ENCODE measurements at places on chromosomes 4 and X.

DNA sequence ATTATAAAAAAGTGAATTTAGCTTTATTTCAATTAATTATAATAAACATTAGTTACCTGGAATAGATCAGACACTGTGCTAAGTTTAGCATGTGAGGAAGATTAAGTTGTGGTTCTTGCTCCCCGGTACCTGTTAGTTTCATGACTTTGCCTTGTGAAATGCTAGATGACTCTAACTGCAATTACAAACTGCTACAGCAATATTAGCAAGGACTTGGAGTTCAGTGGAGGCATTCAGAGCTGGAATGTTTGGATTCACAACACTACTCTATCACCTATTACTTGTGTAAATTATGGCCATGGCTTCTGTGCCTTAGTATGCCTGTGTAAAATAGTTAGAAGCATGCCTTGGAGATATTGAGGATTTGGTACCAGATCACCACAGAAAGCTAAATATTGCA lies 21.4 kb upstream of the ANXA10 start:
- DNase-seq, result no peak

- DNase-seq, result peak; percentile 23
These were observed 51.7 kb upstream of the CHRDL1 start for GRCh38 chrX:110847334-110847733.

- no peak for DNase-seq
These were observed 73.6 kb upstream of the PJA1 start for GRCh38 chrX:69238887-69239231.

GRCh38 chrX:109751698-109752097 lies 18.6 kb upstream of the ACSL4 start:
- DNase-seq, result no peak

- no peak for DNase-seq
These were observed 246.3 kb upstream of the ADGRL3 start for GRCh38 chr4:60953826-60954225.

DNA sequence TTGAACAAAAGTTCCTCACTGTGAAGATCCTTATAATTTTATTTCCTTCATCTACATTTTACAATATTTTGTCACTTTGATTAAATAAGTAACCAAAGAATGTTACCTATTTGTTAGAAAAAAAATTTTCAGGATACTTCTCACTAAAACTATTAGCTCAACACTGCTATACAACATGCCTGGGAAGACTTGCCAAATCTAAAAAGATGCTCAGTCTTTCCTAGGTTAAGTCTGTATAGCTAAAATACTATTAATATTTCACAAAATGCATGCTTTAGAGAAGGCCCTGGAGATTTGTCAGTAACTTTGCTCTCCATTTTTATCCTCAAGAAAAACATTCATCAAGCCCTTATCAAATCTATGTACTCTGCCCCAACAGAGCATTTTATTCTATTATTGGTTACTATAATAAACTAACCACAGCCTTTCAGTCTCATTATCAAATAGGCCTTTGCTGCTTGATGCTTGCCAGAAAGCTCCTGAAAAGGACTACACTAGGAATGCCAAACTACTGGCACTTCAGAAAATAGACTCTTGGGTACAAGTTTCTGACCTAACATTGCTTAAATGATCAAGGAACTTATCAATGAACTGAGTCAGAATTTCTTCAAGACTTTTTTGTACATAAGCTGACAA lies 17.7 kb downstream of the NEK1 start:
- DNase-seq, result no peak

- no peak for DNase-seq
These were observed 26.0 kb upstream of the VSIG1 start for GRCh38 chrX:108018656-108019381.

GRCh38 chr4:52317361-52317879 lies 266.3 kb downstream of the SPATA18 start:
- DNase-seq, result no peak

DNA sequence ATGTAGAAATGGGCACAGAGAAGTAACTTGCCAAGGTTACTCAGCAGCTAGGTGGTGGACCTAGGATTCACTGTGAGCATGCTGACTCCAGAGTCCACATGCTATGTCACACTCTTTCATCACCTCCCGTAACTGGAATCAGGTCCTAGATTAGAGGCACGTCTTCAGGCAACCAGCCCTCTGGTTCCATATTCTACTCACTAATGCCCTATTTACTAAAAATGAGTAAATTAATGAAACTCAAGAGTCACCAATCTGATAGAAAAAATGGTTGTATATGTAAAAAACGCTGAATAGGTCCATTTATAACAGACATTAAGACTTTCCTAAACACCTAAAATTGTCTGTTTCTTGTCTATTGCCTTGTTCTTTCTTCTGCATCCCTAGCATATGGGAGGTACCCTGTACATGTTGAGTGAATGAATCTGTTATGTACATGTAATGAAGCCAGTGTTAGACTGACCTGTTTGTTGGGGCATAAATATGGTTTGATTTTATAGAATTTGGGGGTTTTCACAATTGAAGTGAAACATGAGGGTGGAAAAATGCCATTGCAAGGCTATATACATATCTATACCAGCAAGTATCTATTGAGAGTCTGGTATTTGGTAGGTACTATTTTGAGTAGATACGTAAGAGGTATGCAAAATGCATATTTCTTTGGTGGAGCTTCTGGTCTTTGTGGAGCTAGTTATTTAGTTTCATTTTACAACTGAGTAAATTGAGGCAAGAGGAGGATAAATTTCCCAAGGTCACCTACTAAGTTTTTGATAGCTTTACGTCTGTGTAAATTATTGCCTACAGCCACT lies 7.5 kb upstream of the RUFY3 start:
- no peak for DNase-seq

GRCh38 chrX:114798907-114799306 lies 215.0 kb downstream of the HTR2C start:
- no peak for DNase-seq

DNA sequence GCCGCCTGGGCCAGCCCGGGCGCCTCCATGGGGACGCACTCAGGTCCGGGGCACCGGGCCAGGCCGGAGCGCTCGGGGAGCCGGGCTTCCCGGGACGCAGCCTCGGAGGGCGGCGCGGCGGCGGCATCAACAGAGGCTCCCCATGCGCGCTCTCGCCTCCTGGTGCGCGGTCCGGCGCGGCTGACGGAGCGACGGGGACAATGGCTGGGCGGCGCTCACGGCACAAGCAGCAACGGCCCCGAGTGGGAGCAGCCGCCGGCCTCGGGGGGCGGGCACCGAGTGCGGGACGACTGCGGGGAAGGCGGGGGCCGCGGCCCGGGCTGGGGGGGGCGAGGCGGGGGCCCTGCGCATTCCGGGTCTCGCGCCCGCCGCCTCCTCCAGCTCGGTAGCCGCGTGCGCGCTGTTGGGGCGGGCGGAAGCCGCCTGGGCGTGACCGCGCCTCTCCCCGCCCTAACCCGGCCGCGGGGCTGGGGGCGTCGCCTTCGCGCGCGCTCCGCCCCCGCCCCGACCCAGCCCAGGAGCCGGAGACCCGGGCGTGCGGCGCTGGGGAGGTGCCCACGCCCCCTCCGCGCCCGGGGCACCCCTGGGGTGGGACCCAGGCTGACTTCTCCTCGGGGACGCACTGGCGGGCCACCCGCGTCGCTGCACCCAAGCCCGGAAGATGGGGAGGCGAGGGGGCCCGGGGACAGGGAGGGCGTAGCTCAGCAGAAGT lies at the start of gene PRKX:
Gene PRKX, minus strand, starts transcription at position 425 of the 712 bp plus-strand sequence. Its CDS starts 396 bp downstream, at position 29.
- peak; percentile 74 for DNase-seq

DNA sequence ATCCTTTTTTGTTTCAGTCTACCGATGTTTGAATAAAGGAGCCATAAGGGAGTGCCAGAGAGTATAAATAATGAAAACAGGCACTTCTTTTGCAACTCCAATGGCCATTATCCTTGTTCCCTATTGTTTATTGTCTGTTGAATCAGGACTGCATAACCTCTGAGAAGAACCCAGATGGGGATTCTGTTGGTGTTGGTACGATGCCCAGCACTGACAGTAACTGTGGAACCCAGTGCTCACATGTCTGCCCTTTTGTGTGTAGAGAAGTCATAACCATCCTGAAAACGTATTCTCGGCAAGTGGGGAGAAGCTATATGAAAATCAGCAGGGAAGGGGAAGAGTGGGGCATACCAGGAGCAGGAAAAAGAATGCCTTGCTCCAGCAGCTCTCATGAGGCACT lies 195.1 kb upstream of the EDNRA start:
- DNase-seq, result no peak

GRCh38 chr4:148060264-148061140 lies 328.6 kb downstream of the ARHGAP10 start:
- no peak for DNase-seq

- no peak for DNase-seq
These were observed 16.0 kb downstream of the TBCK start for GRCh38 chr4:106299977-106300376.

- DNase-seq, result no peak
These were observed 11.5 kb upstream of the STK32B start for GRCh38 chr4:5039800-5040199.

GRCh38 chr4:120850018-120850599 lies 72.4 kb downstream of the PRDM5 start:
- DNase-seq, result peak; percentile 57

- no peak for DNase-seq
These were observed 188.2 kb downstream of the SOWAHB start for GRCh38 chr4:76709772-76710090.

DNA sequence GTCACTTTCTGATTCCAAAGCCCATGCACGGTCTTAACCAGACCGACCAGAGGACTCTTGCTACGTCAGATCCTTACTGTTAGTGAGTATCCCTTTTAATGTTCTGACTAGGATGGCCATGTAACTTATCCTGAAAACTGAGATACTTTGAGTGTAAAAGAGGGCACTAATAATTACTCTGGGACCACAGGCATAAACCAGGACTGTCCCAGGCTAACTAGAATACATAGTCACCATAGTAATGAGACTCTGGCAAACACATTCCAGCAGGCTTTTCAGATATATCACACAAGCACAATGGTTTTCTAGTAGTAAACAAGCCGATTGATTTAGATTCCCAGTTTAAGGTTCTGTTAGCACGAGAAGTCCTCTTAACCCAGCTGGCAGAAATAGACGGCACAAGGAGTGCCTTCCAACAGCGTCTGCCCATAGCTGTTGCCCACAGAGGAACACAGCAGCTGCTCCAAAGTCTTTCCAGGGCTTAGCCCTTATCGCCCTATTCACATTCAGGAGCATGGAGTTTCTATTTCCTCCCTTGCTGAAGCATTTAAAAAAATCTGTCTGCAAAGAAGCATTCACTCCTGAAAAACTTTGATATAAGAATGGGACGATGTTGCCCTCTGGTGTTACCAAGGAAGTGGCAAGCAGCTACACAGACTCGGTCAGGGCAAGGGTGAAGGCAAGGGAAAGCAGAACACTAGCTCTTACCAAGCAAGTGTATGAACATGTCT lies 92.4 kb downstream of the CXCL13 start:
- DNase-seq, result peak; percentile 53

DNA sequence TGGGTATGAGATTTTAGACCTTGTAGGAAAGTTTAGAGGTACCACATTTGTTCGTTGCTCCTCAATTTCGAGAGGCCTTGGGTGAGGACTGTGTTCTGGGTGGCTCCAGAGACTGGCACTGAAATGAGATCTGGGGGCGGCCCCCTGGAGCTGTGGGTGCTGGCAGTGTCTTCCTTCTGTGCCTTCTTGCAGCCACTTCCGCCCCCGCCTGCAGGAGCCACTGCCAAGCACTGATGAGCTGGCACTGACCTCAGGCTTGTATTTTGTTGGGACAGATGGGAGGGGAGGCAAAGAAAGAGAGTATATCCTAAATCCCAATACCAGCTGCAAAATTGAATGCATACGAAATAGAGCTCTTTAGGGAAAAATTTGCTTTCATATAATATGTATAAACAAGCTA lies 64.5 kb upstream of the CLDN34 start:
- DNase-seq, result peak; percentile 16

DNA sequence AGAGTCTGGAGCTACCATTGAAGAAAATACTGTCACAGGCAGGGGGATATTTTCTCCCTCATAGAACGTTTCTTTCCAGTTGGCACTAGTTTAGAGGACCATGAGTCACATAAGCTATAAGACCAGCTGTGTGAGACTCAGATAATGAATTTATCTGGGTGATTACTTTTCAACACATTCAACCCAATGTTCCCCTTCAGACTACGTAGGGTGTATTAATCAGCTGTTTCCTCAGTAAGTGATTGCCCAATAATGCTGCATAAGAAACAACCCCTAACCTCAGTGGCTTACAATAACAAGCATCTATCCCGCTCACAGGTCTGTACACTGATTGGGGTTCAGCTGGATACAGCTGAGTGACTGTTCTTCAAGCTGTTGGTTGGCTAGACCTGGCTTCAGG lies 38.1 kb downstream of the CBLL2 start:
- DNase-seq, result no peak

- DNase-seq, result peak; percentile 20
These were observed 53.1 kb downstream of the ARHGEF38 start for GRCh38 chr4:105605493-105605892.

DNA sequence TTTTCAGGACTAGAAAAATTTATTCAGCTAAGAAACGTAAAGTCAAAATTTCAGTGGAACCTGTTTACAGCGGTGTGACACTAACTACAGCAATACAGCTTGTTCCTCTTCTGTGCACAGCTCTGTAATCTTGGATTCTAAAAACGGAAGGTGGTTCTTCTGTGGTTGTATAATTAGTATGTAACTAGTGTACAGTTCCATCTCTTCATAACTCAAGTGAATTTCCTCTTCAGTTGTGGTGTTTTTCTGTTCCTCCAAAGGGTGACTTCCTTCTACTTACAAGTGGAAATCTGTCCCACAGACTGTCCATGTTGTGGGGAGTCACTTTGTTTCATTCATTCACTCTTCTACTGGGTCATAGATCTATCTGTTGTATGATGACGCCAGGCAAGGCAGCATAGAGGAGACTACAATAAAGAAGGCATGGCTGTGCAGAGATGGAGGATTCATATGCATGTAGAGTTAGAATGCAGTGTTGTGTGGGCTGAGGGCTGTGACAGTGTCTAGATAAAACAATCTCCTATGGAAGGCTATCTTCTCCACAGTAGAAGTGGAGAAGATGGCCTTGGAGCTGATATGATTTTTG lies 5.4 kb downstream of the DAPP1 start:
- no peak for DNase-seq

- DNase-seq, result no peak
These were observed 605.1 kb downstream of the BCOR start for GRCh38 chrX:39492497-39493162.

DNA sequence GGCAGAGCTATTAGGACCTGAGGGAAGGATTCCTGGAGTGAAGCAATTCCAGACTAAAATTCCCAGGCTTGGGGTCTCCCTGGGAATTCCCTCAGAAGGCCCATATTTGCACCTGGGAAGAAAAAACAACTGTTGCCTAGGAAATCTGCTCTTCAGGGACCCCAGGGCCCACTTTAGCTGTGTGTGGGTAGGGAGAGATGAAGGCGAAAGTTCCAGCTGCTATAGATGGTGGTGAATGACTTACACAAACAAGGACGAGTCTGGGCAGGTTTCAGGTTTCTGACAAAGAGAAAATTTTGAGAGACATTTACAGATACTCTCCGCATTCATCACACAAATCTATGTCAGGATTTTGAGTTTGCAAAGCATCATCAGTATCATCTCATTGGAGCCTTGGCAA lies 126.1 kb downstream of the GPC3 start:
- DNase-seq, result no peak

GRCh38 chr4:158782551-158783360 lies 13.9 kb downstream of the FNIP2 start:
- peak; percentile 36 for DNase-seq

Measured in AG20443 (cell line).